ENCODE measurements at places on chromosomes 4 and X.

- DNase-seq = no peak
Observed at GRCh38 chr4:174592985-174593335, 70.7 kb upstream of the HPGD start.

GRCh38 chrX:133783274-133783673 lies 202.1 kb downstream of the GPC3 start:
- DNase-seq = no peak

- DNase-seq = no peak
Observed at GRCh38 chrX:133856819-133857218, 128.6 kb downstream of the GPC3 start.

DNA sequence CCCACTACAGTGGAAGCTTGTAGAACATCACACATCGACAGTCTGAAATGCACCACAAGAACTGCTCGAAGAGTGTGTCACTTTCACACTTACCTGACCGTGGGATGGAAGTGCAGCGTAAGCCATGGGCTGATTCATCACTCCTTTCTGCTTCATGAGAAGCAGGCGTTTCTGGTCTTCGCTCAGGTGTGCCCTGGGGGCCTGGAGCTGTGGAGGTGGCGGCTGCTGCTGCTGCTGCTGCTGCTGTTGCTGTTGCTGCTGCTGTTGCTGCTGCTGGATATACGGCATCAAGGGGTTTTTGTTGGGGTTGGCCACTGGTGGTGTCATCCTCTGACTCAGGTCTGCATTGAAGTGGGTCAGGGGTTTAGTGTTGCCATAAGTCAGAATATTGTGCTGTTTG lies 223.6 kb downstream of the MGST2 start:
- DNase-seq = no peak

DNA sequence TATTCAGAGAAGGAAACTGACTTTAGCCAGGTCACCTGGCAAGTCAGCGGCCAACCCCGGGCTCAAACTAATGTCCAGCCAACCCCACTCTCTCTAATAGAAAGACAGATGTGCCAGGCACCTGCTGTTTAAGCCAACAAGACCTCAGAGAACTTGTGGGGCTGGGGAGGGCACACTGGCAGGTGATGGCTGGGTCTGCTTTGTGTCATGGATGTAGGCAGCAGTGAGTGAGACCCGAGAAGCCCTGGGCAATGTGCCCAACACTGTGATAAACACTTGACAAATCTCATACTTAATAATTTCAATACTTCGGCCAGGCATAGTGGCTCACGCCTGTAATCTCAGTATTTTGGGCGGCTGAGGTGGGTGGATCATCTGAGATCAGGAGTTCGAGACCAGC lies 9.0 kb upstream of the CD99L2 start:
- DNase-seq = no peak

GRCh38 chr4:165921546-165921945 lies 48.5 kb downstream of the TLL1 start:
- DNase-seq = no peak

- DNase-seq = no peak
Observed at GRCh38 chr4:7970361-7970946, 30.8 kb upstream of the AFAP1 start.

- no peak for DNase-seq
Observed at GRCh38 chr4:113292371-113293042, 243.1 kb downstream of the ANK2 start.

- DNase-seq = no peak
Observed at GRCh38 chrX:93868289-93868965, 194.4 kb downstream of the FAM133A start.

GRCh38 chr4:76689145-76689817 lies 208.7 kb downstream of the SOWAHB start:
- no peak for DNase-seq

DNA sequence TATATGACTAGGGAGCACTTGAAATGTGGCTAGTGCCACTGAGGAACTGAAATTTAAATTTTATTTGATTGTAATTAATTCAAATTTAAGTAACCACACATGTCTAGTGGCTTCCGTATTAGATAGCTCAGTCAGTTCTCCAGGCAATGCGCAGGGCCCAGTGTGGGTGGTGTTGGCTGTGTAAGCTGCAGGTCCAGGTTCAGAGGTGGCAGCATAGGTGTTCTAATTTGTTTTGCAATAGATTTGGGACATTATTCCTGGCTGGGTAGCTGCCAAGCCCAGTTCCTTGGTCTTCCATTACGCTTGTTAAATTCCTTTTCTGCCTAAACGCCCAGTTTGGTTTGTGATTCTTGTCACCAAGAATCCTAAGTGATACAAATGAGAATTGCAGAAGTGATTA lies 79.5 kb downstream of the FAM184B start:
- DNase-seq = no peak

DNA sequence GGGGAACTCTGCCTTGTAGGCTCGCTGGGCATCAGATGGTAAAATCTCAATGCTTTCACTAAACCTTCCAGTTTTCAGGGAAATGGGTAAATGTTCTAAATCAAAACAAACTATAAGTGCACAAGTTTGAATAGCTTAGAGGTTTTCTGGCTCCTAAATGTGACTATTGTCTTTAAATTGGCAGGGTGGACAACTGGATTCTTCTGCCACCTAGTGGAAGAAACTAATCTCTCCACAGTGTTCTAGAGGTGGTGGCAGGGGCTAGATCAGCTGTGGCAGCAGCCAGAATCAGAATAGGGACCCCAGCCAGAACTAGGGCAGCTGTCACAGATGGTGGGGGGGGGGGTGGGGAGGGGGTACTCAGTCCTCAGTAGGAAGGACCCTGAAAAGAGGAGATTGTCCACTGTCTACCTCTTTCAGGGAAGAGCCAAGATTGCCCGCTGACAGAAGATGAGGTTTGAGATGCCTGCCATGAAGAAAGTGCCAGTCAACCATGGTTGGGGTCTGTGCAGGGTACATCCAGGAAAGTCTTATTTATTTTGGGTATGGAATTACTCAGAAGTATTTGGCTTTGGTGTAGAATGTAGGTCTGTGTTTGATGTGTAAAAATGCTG lies 201.4 kb downstream of the CCNG2 start:
- no peak for DNase-seq

- DNase-seq = no peak
Observed at GRCh38 chr4:38949411-38950051, 81.9 kb downstream of the FAM114A1 start.

DNA sequence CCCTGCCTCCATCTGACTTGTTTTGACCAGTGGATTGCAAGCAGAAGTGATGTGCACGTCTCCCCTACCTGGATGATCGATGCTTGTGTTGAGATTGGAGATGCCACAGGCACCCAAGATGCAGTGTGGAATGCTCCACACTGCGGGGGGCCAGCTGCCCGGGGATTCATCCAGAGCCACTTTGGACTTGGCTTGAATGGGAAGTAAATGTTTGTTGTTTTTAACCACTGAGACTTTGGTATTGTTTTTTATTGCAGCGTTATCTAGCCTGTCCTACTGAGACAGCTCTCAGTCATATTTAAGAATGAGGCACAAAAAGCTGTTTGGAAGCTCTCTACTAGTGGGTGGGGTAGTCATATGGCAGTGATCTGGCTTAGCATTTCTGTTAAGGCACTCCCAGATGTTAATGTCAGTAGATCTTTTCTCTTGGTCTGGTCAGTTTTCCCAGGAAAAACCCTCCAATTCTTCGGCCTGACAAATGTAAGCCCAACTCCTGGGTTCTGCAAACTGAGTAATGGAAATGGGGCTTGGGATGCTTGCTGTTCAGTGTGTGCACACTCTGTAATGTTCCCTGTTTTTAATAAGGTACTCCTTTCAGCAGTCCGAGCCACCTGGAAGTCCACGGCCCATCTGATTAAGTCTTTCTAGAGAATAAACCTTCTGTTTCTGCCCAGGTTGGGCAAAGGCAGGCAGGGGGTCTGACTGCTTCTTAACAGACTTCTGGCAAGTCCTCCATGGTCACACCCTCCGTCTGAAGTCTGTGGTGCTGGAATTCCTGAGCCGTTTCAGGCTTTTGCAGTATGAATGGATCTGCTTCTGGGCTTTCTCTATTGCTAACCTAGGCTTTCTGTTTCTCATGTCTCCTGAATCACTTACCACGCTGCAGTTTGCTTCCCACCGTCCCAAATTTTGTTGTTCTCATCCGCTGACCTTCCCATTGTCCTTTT lies 74.8 kb downstream of the WWC2 start:
- no peak for DNase-seq

DNA sequence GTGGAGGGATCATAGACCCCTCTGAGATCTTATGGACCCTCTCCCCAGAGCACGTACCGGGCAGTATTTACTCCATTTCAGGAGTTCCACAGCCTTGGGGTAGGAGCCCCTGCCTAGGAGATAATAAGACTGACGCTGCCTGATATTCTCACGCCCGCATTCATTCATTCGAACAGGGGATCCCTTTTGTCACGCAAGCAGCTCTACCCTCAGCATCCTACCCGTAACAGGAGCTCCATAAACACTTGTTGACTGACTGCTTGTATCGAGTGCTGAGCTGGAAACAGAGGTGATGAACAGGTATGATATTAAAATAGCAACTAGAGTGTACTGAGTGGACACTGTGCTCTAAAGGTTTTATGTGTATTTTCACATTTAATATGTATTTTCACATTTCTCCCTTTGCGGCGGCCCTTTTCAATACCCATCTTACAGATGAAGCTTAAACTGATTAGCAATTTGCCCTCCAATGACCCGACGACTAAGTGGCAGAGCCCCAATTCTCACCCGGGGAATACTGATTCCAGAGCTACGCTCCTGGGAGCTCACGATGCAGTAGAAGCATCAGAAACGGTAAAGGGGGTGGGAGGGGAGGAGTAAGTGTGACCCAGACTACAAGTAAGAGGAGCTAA lies 888 bp downstream of the RAB28 start:
- DNase-seq = no peak

GRCh38 chr4:48698029-48698971 lies 81.8 kb downstream of the FRYL start:
- DNase-seq = no peak

Data from stimulated activated effector memory CD8-positive, alpha-beta T cell treated with anti-CD3 and anti-CD28 coated beads, Interleukin-12 subunit alpha, Interleukin-12 subunit beta, amount 100 ng/mL, for 72 hours (primary cell).